ENCODE measurements at places on chromosomes 1 and 21. TPM values are rescaled to one million over a fixed set of nuclear protein-coding genes. Genes with fewer than 3 reads are reported as not detected.

The GOLPH3L gene
- total RNA-seq = 7.7 TPM

The ASAP3 gene
- total RNA-seq = 58.6 TPM

The ADGRL2 gene
- total RNA-seq = 33.3 TPM

The OR10Z1 gene
- total RNA-seq = not detected

The HLX gene
- total RNA-seq = 6.4 TPM

The SLC1A7 gene
- total RNA-seq = 1.00 TPM

The KCNE1 gene
- total RNA-seq = 0.85 TPM

The CR1L gene
- total RNA-seq = not detected

The CHI3L1 gene
- total RNA-seq = 35.3 TPM

All from smooth muscle cell of bladder (primary cell).